SK-MEL-5 (cell line): ENCODE measurements at places on chromosomes 16 and 17. TPM values are rescaled to one million over a fixed set of nuclear protein-coding genes. Genes with fewer than 3 reads are reported as not detected.

Gene HOXB3
- total RNA-seq, result 1.1 and 1.5 TPM in 2 replicates

DNA sequence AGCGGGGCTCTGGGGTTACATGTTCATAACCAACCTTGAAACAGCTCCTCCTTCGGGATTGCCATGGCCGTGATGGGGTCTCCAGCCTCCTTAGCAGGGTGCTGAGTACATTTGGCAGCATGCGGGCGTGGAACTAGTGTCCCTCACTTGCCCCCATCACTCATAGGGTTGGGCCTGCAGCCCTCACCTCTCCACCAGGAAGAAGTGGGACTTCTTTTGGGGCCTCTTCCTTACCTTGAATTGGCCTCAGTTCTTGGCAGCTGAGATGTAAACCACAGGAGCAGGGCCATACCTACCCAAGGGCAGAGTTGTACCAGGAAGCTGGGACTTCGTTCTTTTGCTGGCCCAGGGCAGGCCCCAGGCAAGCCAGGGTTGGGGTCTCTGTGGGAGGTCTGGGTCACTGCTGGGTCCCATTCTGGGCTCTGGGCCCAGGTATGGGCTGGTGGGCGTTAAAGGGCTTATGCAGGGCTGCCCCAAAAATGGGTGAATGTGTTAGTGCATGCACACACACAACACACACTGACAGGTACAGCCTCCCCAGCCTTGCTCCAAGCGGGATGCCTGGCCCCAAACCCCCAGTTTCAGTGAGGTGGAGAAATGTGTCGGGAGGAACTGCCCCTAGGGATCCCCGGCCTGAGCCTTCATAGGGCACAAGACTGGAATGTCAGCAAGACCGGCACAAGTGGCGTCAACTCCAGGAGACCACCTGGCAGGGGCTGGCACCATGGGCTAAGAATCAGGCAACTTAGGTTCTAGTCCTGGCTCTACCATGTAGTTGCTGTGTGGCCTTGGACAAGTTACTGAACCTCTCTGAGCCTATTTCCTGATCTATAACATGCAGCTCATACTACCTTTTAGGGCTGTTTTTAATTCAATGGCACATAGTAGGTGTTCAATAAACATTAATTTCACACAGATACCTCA, 3.9 kb upstream of the KRT15 start:
- no peak for DNase-seq

Gene ZNF205
- total RNA-seq, result 13.6 and 14.3 TPM in 2 replicates

DNA sequence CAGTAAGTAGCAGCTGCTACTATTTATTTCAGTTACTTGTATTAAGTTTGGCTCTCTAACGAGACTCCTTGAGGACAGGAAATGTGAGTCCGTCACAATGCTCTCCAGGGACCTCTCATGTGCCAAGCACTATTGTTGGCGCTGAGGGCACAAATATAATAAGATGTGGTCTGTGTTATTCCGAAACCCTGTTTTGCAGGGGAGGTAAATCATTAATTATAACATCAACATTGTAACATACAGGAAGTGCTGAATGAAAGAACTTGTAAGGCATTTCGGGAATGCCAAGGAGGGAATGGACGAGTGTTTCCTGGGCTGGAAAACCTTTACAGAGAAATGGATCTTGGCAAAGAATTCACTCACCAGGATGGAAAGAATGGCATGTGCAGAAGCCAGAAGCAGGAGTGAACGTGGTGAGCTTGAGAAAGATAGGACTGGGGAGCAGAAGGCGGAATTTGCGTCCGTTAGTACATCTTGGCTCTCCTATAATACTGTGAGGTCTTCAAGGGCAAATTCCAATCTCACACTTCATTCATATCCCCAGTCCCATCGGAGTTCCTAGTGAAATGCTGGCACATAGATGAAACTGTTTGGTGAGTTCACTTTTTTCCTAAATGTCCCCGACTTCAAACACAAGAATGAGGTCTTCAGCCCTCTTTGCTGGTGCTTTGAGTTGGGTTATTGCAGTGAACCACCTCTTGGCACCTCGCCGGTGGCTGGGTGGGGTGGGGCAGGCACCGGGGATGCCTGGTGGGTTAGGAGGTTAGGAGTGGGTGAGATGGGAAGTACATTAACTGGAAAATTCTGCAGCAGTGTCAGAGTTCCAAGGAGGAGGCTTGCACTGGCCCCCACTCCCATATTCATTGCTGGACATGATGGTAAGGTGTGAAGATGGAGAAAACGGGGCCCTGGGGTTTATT, 11.5 kb downstream of the TAC4 start:
- no peak for DNase-seq

GRCh38 chr16:11057711-11058345, 113.5 kb downstream of the CLEC16A start:
- no peak for DNase-seq

Gene NPIPA5
- total RNA-seq, result 0.32 and 0.93 TPM in 2 replicates

Gene HOXB6
- total RNA-seq, result 2.8 and 5.2 TPM in 2 replicates

DNA sequence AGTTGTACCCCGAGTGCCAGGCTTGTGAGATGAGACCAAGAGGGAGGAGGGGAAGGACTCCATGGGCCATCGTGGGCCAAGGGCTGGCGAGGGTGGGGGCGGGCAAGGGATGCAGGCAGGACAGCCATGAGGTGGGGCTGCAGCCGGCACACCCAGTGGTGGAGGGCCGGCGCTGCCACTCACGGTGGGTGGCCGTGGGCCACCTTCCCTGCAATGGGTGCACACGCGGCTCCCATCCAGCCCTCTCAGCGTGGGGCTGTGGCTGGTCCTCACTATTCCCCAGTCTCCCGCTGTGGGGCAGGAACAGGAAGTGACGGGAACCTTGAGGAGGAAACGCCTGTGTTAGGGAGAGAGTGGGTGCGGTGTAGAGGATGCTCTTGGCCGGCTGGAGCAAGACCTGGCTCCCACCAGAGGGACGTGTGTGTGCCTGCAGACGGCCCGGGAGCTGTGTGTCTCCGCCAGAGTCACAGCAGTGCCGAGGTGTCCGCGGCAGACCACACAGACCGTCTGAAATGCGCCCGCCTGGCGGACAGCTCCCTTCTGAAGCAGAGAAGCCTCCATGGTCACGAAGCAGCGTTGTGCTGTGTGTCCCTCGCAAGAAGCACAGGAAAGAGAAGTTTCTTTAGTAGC, 23.6 kb downstream of the CIBAR2 start:
- no peak for DNase-seq

Gene PSMD3
- total RNA-seq, result 125 and 129 TPM in 2 replicates

DNA sequence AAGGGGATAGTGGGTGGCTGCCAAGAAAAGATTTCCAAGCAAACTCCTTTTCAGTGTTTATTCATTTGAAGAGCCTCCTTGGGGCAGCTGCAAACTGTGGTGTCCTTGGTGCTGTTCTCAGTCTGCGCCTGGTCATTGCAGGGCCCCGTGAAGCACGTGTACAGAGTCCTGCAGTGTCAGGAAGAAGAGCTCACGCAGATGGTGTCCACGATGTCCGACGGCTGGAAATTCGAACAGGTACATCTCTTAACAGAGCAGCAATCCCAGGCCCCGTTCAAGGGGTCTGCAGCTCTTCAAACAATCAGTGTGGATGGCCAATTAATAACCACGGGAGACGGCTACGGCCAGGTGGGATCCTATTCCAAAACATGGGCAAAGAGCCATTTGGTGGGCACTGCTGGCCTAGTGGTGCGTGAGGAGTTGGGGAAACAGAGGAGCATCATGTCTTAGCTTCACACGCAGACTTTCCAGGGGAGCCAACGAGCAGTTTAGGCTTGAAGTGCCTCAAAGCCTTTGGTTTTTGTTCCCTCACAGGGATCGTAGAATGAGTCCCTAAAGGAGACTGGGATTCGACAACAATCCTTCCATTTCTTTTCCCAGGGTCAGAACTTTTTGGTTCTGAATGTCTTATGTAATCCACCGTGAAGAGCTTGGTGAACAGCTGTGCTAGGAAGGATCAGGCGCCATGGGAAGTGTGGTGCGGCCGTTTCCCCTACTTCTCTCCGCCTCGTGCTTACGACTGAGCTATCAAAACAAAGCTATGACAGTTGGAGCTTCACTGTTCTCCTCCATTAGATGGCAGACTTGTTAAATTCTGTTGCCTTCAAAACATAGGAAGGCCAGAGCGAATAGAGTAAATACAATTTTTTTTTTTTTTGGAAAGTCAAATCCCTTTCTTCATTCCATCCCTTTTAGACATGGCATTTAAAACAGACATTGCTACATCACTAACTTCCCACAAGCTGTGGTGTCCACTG, 12.6 kb downstream of the KCTD2 start:
- peak; percentile 74 for DNase-seq

DNA sequence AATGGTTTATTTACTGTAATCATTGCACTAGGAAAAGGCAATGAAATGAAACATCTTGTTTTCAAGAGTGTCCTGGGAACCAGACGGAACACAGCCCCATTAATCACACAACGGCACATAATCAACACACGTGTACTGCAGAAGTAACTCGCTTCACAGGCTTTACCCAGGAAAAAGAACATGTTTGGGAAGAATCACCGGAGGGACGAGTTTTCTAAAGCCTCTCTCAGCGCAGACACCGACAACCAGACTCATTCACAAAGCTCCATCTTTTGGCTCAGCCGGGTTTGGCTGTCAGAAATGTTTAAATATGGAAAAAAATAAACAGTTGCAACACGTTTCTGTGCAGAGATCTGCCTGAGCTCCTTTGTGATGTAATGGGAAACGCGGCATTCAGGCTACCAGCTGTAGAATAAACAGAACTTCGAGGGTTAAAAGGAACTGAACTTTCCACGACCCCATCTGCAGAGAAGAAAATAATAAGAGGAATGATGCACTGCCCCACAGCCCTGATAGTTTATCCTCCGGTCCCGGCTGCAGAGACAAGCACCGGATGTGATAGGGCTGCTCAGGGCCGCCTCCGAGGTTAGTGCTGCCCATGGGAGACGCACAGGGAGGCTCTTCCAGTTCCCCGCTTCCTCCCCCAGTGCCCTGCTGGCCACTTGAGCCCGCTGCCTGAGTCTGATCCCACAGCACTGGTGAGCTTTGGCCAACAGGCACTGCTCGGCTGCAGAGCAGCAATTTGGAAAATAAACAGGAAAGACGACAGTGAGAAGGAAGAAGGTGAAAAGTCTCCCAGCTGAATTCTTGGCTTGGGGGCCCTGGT, 119.8 kb downstream of the HIC1 start:
- no peak for DNase-seq

DNA sequence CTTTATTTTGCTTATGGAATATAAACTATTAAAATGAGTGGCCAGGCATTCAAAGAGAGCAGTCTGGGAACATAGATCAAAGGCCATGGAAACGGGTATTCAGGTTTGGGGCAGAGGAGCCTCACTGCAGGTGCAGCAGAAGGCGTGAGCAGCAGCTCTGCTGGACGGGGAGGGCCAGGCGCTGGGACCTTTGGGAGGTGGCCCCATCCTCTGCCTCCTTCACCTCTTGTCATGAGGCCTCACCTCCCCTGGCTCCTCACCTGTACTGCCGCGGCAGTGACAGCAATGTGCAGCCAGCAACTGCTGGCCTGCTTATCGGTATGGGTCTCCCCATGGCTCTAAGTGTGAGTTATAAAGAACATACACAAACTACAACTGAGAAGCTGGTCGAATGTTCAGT, 109.4 kb downstream of the CDK5R1 start:
- DNase-seq, result no peak

DNA sequence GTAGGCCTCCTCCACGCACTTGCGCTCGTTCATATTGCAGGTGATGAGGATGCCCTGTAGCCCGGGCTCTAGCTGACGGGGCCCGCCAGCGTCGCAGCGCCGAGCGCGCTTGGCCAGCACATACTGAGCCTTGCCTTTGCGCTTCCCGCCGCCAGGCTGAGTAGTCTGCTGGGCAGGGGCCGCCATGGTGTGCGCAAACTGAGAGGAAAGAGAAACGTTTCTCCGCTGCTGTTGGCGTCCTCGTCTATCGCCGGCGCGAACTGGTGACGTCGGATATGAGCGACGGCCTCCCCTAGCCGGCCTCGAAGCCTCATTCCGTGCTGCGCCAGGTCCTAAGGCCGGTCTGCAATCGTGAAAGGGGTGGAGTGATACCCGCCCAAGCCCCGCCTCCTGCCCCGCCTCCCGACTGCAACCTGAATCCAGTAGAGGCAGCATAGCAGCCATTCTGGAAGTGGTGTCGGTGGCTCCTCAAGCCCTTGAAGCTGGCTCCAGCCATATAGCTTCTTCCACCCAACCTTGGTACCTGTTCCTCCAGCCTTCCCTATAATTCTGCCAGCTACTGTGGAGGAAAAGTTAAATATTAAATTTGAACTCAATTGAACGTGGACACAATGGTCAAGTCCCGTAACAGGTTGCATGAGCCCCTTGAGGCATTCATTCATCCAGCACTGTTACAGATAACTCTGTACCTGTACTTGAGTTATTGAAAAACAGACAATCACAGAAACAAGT, at the start of gene THUMPD1:
Gene THUMPD1 (minus strand): TSS at position 265 of the 732 bp plus-strand sequence. CDS start 79 bp downstream, at position 186.
- DNase-seq, result peak; percentile 95

Gene ITGB4
- total RNA-seq, result 0.05 TPM in 1 of 2 replicates, not detected in the other

DNA sequence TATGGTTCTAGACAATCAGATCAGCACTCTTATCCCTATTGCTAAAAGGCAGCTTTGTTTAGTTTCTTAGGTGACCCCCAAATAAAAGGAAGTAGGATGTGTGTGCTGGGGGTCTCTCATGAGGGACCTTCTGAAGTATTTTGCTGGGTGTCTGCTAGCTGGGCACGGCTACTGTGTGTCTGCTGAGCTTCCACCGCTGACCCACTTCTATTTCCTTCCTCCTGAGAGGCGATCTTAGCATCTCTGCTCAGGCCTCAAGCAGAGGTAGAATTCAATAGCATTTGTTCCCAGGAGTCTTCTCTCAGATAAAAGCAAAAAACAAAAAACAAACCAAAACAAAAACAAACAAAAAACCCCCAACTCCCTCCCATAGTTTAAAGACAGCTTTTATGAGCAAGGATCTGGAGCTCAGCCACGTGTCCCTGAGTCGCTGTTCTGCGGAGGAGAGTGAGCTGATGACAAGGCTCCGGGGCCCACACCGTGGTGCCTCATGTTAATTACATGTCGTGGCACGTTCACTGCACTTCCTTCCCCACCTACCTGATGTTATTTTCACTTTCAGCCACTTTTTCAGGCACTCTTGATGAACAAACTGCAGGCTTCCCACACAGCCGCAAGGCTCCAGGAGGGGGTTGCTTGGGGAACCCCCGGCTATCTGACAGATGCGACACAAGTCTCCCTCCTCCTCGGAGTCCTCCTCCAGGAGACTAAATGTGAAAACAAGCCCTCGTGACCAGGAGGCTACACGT, 83.5 kb downstream of the MARCHF10 start:
- no peak for DNase-seq

Gene MGAT5B
- total RNA-seq, result 54.8 and 54.9 TPM in 2 replicates

Gene TBC1D3G
- total RNA-seq, result not detected in 2 replicates

DNA sequence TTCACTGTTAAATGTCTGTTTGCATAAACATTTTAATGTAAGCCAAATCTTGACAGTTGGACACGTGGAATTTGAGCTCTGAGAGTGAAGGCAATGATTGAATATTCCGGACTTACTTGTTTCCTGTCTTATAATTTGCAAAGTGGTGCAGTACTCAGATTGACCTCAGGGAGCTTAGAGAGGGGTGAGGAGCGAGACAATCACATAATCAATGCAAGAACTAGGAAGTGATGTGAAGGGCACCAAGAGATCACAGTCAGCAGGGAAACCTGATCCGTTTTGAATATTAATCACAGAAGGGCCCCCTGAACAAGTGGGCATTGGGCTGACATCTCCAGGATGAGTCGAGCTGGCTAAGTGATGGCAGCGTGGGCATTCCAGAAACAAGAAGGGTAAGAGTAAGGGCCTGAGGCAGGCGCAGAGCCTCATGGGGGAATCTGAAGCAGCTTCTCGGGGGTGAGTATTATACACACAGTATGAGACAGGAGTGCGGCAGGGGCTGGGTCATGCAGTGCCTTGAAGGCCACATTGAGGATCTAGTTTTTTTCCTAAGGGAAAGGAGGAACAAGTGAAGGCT, 26.1 kb downstream of the TEX2 start:
- peak; percentile 64 for DNase-seq
